ENCODE measurements at places on chromosomes 7 and 10.

- no peak for DNase-seq
Measured at GRCh38 chr7:85469446-85470010, 282.7 kb upstream of the SEMA3D start.

GRCh38 chr10:29734962-29735627 is 100.3 kb upstream of the SVIL start:
- peak; percentile 46 for DNase-seq

DNA sequence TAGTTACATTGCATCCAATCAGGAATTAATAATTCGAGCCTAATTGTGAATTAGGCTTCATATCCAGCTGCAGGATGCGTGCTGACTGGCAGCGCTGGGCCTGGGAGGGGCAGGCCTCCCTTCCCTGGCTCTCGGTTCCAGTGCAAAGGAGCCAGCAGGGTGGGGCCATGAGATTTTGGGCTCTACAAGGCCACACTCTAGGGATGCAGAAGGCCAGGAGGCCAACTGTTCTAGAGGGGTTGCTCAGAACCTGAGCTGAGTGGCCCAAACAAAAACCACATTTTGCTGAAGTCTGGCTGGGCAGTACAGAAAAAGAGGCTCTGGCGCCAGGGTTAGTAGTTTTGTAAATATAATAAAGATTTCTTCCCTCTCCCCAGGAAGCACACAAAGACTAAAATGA is 72.3 kb downstream of the CLEC2L start:
- no peak for DNase-seq

- DNase-seq, result peak; percentile 75
Measured at GRCh38 chr7:157318015-157318706, 18.6 kb upstream of the DNAJB6 start.

- DNase-seq, result no peak
Measured at GRCh38 chr7:157990226-157990880, 597.3 kb downstream of the PTPRN2 start.

DNA sequence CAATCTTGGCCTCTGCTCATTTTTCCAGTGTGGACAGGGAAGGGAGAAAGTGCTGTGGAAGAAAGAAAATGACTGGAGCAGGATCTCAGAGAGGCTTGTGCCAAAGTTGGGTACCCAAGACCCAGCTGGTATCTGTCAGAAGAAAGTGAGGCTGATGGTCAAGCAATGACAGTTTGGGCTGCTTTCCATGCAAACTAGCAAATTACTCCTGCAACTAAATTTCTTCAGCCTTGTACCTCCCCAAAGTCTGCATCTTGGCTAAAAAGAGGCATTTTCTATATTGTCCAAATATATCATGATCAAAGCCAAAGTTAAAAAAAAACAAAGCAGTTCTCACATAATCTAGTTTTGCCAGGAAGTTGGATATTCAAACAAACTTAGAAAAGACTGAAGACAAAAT is 208.5 kb upstream of the FRMD4A start:
- DNase-seq, result no peak

GRCh38 chr10:63133821-63134557 is 861 bp downstream of the NRBF2 start:
- DNase-seq, result peak; percentile 21

DNA sequence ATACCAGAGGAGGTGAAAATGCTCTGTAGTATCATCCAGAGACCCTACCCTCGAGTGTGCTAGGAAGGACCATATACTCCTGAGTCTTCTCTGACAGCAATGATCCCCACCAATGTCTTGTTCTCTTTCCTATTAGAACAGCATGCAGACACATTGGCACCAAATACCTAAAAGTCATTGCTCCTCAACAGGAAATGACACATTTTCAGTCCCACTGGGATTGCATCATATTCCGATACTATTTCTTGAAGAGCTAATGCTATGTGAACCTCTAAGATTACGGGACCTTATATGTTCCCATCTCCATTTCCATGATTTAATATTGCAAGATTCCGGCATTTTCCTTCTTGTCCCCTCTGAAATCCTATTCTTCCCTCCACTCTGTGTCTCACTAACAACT is 177.4 kb downstream of the NRP1 start:
- DNase-seq, result no peak

DNA sequence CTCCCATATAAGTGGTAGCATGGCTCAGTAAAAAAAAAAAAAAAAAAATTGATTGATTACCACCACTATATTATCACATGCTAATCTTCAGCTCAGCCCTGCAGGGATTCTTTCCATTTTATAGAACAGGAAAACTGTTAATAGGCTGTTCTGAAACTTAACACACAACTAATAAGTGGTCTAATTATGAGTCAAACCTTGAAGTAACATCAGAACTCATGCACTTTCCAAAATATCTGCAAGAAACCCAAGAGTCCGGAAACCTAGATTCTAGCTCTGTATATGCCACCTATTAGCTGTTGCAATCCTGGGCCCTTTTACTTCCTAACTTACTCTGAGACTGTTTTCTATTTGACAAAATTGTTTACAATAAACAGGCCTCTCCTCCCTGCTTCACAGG is 23.9 kb downstream of the SEM1 start:
- DNase-seq, result no peak

DNA sequence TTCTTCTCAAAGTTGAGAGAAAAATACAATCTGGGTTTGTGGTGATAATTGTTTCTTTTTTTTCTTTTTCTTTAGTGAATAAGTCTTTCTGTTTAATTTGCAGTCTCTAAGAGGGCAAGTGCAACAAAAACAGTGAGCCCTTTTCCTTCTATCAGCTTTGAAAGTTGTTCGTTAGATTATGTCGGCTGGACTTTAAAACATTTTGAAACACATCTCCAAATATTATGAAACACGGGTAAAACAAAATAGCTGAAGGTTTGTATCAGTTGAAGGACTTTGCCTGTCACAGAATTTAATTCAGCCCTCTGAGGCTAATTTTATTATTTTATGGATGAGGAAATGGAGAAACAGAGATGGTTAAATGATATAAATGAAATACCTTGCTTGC is 85.3 kb downstream of the AGMO start:
- no peak for DNase-seq

DNA sequence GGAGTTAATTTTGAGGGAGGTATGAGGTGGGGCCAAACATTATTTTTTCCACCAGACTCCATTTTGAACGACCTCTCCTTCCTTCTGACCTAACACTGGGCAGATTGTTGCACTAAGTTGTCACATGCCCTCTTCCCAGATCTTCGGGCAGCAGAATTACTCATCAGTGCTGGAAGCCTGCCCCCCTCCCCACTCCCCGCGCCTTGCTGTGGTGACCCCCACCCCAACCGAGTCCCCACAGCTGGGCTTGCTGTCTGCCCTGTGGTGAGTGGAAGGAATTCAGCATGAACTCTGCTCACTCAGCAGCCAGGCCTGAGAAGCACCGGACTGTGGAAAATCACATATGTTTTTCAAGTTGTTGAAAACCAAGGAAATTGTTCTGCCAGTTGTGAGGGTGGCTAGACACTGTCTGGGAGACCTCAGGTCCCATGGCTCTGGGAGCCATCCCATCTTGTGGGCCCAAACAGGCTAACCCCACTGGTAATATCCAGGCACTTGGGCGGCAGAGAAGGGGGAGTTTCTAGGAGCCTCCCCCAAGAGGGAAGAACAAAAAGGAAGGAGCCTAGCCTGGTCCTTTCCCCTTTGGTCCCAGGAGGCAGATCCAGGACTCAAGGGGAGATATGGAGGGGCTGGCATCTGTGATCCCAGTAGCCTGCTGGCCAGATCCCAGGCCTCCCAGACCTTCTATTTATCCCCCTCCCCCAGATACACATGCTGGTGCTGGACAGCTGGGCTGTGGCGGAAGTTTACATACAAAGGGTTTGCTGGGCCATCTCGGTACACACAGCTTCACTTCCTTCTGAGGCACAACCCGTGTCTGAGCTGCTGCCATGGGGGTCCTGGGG is 3.5 kb upstream of the AEBP1 start:
- DNase-seq, result no peak

GRCh38 chr10:101132636-101133473 is 1.8 kb downstream of the TLX1 start:
- DNase-seq, result no peak

- no peak for DNase-seq
Measured at GRCh38 chr10:122544493-122544892, 16.1 kb upstream of the DMBT1 start.

DNA sequence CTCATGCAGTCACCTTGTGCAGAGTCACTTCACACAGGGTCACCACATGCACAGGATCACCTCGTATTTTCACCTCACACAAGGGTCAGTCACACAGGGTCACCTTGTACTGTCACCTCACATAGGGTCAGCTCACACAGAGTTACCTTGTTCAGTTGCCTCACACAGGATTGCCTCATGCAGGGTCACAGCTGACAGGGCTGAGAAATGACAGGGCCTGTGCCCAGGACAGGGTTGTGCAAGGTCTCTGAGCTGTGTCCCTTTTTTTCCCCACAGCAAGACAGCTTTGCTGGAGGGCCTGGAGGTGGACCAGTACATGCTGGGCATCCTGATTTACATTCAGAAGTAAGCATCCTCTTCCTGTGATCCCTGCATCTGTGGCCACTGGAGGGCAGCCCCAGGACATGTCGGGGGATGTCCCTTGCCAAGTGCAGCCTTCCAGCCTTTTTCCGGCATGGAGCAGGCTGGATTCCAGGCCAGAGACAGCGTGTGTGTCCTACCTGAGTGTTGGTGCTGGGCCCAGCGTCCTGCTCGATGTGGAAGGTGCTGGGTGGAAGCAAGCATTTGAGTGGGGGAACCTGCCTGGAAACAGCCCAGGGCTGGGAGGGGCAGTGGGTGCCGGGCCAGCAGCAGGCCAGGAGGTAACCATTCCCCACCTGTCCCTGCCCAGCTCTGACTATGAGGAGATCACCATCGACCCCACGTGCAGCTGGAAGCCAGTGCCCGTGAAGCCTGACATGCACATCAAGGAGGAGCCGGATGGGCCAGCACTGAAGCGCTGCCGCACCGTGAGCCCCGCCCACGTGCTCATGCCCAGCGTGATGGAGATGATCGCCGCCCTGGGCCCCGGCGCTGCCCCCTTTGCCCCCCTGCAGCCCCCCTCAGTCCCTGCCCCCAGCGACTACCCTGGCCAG is 16.3 kb downstream of the ZMIZ2 start:
- DNase-seq, result no peak

DNA sequence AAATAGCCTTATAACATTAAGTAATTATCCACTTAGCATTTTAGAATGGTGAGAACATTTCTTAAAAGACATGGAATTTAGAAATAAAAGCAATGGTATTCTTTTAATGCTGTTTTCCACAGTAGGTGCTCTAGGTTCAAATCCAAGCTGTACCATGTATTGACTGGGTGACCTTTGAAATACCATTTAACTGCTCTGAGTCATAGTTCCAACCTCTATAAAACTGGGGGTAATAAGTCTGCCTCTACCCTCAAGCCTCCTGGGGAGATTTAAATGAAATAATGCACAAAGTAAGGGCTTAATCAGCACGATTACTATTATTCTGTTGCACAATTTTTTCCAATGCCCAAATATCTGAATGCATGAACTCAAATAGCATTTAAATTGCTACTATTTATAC is 236.4 kb upstream of the CCDC6 start:
- DNase-seq, result no peak
